T-helper 1 cell treated with Interleukin-12 subunit alpha and Interleukin-12 subunit beta and Interleukin-4 antibody, amounts not matched to agents 30 ng/mL and 1 ng/mL, for 36 hours (primary cell): ENCODE measurements at places on chromosomes 6 and 20. TPM values are rescaled to one million over a fixed set of nuclear protein-coding genes. Genes with fewer than 3 reads are reported as not detected.

The REM1 gene
- total RNA-seq = not detected in 2 replicates

The SLC25A27 gene
- not detected in 2 replicates for total RNA-seq

The COL20A1 gene
- 0.17 TPM in 1 of 2 replicates, not detected in the other for total RNA-seq

The FAM209A gene
- total RNA-seq = 3.9 and 4.0 TPM in 2 replicates

The ZNF133 gene
- total RNA-seq = 9.9 and 10.1 TPM in 2 replicates

The COL10A1 gene
- not detected in 2 replicates for total RNA-seq

The FGD2 gene
- 5.6 and 7.6 TPM in 2 replicates for total RNA-seq

The ARFGEF3 gene
- total RNA-seq = 0.15 TPM in 2 replicates

The FILIP1 gene
- not detected in 2 replicates for total RNA-seq

The AURKA gene
- total RNA-seq = 46.7 and 49.8 TPM in 2 replicates

The TLDC2 gene
- not detected in 2 replicates for total RNA-seq

The CITED2 gene
- 58.7 and 61.4 TPM in 2 replicates for total RNA-seq

The RNF39 gene
- total RNA-seq = not detected in 2 replicates

The HLA-B gene
- total RNA-seq = 6,139 and 6,208 TPM in 2 replicates

The BPIFB1 gene
- not detected in 2 replicates for total RNA-seq

The IP6K3 gene
- not detected in 2 replicates for total RNA-seq

The FAM209B gene
- total RNA-seq = 2.5 and 2.7 TPM in 2 replicates
